ENCODE measurements at places on chromosomes 1 and 21.

DNA sequence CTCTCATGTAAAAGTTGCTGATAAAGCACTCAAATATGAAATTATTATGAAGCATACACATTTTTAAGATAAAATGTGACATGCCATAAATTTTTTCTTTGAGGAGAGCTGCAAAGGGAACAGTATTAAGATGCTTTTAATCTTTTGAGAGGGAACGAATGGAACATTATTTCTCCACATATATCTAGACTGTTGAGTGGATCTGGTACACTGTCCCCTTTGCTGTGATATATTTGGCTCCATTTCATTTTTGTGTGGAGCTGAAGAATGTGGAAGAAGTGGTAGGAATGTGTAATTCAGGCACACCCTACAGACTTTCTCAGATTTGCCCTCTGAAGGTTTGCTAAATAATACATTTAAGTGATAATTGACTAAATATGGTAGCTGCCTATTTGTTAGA lies 31.7 kb downstream of the PGM1 start:
- DNase-seq = no peak

- DNase-seq = no peak
These were observed 13.7 kb downstream of the MTHFR start for GRCh38 chr1:11792106-11792505.

DNA sequence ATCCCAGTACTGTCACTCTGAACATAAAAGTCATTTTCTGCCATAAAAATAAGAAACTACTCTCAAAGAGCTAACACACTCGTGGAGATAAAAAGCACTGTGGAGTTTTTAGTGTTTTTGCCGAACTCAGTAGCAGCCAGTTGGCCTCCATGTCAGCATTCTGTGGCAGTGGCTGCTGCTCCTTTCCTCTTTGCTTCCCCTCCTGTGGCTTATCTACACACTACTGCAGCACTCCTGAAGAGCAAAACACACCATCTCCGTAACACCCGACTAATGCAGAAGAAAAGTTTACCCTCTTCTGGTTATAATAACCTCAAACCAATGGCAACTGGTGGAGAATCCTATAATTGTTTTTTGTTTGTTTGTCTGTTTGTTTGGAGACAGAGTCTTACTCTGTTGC lies 44.9 kb downstream of the RAB3GAP2 start:
- DNase-seq = no peak

DNA sequence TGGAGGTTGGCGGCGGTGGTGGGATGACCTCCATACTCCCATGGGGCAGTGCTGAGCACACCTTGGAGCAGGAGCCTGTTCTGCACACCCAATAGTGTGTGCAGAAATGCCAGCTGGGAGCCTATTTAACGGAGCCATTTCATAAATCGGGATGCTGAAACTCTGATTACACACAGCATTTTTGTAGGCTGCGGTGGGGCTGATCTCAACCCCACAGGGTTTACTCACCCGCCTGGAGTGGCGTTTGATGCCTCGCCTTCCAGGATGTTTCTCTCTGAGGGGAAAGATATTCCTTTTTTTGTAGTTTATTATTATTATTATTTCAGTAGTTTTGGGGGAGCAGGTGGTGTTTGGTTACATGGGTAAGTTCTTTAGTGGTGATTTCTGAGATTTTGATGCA lies 82.6 kb upstream of the WDR26 start:
- no peak for DNase-seq

DNA sequence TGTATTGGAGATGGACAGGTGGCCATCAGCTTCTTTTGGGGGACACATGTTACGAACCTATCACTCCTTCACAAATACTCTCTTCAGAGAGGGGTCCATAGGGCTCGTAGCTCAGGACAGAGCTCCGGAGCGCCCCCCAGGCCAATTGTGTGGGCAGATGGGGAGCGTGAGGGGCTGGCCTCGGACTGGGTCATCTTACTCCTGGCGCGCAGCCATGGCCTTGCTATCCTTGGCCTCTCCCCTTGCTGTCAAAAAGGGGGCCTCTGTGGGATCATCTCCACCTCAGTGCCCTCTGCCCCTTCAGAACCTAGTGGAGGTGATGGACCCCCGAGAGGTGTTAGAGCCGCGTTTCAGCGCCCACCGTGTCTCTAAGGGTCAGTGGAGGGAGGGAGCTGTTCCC lies 35.0 kb downstream of the ATP5PO start:
- no peak for DNase-seq

GRCh38 chr1:24126018-24126671 lies 14.2 kb upstream of the MYOM3 start:
- DNase-seq = no peak

- DNase-seq = no peak
These were observed 347.4 kb upstream of the B3GALT2 start for GRCh38 chr1:193533853-193534252.

- DNase-seq = no peak
These were observed 49.4 kb upstream of the KIAA1614 start for GRCh38 chr1:180863158-180863775.

GRCh38 chr1:26530410-26530894 lies 891 bp downstream of the RPS6KA1 start:
- DNase-seq = no peak

DNA sequence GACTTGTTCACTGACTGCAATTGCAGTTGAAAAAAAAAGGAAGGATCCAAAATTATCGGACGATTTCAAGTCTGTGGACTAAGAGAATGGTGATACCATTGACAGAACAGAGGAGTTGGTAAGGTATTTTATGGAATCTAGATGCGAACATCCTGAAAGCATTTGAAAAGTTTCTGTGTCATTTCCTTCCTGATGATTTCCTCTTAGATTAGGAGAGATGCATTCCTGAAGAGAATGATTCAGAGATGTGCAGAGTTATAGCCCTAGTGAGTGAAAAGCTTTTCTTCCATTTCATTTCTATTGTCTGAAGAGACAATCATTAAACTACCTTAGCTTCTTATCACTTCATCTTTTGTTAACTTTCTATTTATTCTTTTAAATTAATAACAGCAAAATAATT lies 200.0 kb downstream of the KCNK2 start:
- DNase-seq = no peak

DNA sequence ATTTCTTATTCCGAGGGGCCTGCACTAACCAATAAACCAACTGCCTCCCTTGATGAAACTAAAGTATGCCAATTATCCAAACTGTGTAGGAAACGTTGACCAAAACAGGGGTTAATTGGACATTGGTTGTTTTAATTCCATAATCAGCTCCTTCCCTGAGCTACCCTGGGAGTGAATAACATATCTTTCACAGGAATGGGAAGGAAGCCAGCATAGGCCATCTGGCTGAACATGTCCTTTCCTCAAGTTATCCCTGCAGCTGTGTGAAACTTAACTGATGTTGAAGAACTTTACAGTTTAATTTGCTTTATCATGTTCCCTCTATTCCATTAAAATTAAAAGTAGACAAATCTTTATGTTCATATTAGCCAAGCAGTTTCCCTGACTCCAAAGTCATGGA lies 75.4 kb downstream of the NRIP1 start:
- DNase-seq = no peak

GRCh38 chr1:44717653-44718052 lies 13.3 kb downstream of the RNU5D-1 start:
- no peak for DNase-seq

- DNase-seq = no peak
These were observed 22.9 kb upstream of the SLC19A2 start for GRCh38 chr1:169508432-169509338.

DNA sequence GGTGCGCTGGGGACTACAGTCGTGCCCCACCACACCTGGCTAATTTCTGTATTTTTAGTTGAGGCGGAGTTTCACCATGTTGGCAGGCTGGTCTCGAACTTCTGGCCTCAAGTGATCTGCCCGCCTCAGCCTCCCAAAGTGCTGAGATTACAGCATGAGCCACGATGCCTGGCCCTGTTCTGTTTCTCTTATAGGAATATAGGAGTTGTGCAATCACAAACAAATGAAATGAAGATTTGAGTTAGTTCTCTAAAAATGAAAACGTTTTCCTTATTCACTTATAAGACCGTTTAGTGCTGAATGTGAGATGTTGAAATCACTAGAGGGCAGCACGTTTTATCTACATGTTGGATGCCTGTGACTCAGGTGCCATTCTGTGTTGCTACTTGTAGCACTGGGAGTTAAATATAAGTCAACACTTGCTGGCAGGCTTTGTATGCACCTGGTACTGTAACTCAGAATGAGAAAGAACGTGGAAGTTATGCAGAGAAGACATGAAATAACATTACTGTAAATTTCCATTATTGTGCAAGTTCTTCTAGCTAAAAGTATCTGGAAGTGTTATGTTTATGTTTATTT lies 45.8 kb downstream of the MIGA1 start:
- DNase-seq = no peak

- DNase-seq = no peak
These were observed 1.1 kb downstream of the KCND3 start for GRCh38 chr1:111988377-111988742.

DNA sequence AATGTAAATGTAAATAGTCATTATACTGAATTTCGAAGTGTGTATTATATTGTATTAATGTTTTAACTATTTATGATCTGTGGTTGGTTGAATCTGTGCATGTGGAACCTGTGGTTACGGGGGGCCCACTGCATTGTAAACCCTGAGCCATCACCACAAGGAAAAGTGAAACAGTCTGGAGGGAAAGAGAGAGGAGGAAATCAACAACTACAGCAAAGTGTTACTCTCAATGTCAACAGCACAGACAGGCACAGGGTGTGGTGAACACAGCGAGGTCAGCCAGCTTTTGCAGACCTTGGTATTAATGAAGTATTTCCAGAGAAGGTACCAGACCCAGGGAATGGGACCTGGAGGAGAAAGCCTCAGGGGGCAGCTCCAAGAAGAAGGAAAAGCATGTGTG lies 37.1 kb upstream of the BACE2 start:
- DNase-seq = no peak

GRCh38 chr1:6688757-6689156 lies 12.9 kb downstream of the DNAJC11 start:
- no peak for DNase-seq

- DNase-seq = no peak
These were observed 54.1 kb upstream of the POFUT2 start for GRCh38 chr21:45341779-45342178.

DNA sequence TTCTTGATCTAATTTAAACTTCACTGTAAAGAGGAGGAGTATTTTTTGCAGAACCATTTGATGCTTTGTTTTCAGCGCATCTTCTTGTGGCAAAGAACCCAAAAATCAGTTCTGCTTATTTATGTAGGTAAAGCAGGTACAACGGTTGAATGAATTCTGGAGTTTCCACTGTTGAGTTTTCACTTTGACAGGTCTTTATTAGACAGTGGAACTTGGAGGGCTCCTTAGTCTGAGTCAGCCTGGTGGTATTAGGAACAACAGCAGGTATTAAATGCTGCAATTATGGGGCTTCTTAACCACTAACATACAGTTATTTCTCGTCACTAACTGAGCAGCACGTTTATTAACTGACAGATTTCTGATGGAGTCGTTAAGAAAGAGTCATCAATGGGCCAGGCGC lies 1.2 kb downstream of the LRIG2 start:
- DNase-seq = no peak

- DNase-seq = peak; percentile 6
These were observed 249.9 kb downstream of the NFIA start for GRCh38 chr1:61332196-61332753.

- DNase-seq = no peak
These were observed 7.6 kb upstream of the AADACL4 start for GRCh38 chr1:12636098-12636950.
